ENCODE measurements at places on chromosomes 7 and 10. TPM values are rescaled to one million over a fixed set of nuclear protein-coding genes. Genes with fewer than 3 reads are reported as not detected.

KNDC1 gene
- total RNA-seq: 0.50 TPM

GRCh38 chr10:2543142-2543886 is 524.0 kb upstream of the PFKP start:
- DNase-seq: no peak

CYP26C1 gene
- total RNA-seq: not detected

DNA sequence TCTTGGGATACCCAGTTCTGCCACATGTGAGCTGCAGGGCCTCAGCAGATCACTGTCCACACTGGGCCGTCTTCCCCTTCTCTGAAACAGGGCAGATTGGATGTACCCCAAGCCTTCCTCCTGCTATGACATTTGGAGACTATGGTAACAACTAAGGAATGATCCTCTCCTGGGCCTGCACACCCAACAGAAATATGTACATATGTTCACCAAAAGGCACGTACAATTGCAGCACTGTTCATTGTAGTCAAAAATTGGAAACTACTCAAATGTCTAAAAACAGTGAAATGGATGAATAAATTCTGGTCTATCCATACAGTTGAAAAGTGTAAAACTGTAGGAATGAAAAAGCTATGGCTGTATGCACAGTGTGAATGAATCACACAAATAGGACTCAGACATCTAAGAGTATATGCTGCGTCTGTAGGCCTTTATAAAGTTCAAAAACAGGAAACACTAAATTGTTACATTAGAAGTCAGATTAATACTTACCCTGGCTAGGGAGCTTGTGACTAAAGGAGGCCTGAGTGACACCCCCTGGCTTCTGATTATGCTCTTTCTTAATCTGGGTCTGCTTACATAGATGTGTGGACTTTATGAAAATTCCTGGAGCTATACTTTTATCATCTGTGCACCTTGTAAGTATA is 16.1 kb upstream of the XPNPEP1 start:
- DNase-seq: no peak

SH2D4B gene
- not detected for total RNA-seq

DNA sequence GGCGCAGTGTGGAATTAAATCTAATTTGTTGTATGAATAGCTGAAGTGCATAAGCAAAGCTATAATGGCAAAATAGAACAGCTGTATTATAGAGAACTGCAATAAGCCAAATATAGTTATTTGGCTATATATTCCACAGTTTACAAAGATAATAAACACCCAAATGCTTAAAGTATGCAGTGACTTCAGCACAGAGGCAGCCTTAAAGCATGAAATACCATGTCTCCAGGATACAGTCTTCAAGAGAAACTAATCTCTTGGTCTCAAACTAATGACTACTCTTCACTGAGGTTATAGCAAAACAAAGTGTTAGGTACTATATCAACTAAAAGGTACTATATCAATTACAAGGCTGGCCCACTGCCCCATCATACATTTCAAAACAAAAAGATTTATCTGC is 48.0 kb downstream of the NT5C2 start:
- no peak for DNase-seq

DNA sequence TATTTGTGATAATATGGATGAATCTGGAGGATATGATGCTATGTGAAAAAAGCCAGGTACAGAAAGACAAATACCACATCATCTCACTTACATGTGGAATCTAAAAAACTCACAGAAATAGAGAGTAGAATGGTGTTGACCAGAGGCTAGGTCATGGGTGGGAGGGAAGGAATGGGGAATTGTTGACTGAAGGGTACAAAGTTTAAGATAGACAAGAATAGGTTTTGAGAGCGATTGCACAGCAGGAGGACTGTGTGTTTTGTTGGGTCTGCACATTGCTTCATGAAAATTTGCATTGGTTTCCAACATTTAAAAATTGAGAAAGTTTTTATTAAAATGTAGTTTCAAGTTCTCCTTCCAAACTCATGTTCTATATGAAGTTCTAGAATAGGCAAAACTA is 8.4 kb downstream of the SLC26A5 start:
- DNase-seq: no peak

DNA sequence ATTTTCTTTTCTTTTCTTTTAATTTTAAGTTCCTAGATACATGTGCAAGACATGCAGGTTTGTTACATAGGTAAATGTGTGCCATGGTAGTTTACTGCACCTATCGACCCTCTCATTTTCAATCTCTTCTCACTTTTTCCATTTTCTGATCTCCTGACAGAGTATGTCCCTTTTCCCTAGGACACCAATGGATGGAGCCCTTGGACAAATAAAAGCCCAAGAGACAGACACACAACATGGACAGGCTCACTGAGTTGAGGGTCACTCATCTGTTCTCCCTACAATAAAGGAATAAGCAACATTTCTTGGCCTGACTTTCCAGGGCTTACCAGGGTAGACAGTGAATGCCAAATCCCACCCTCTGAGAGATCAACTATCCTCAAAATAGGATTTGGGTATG is 15.2 kb upstream of the UBE2D1 start:
- no peak for DNase-seq

DNA sequence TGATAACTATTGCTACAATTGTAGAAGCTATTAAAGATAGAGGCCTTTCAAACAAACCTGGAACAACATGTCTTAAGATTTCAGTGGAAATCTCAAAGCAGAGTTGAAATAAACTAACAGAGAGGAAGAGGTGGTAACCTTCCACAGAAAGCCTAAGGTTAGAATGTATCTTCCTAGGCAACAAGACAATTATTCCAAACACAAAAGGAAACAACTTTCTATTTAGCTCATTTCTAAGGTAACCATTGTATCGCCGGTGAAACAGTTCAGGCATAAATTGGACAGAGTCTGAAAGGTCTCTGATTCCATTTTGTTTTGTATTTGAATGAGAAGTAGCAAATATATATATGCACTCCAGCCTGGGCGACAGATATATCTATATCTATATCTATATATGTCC is 30.7 kb upstream of the HYCC1 start:
- no peak for DNase-seq

FEZF1 gene
- not detected for total RNA-seq

DNA sequence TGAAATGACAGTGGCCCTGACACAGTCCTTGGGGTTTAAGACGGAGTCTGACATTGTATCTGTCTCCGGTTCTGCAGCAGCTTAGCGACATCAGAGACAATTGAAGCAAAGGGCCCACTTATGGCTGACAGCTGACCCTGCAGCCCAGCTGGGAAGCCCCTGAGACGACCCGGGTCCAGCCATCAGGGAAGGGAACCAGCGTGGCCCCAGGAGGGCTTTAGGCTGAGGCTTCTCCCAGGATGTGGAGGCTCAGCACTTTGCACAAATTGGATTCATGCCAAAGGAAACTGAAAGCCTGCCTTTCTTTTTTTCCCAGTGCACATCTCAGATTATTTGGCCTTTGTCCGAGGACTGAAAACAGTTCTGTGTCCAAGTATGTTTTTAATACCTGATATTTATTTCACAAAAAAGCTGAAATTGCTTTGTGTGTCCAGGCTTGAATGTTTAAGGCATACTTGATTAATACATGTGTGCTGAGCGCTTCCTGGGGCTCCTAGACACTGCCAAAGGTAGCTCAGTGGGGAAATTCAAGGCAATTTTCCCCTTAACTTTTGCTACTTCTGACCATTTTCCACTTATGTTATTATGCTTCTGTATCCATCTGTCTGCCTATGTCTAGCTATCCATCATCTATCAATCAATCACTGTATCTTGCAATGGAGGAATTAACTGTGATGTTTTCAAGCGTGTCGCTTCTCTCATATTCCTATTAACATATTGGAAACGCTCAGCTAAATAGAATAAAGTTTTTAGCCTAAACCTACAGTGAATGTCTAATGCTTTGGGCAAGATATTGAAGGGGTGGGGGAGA is 34.8 kb downstream of the KLF6 start:
- peak; percentile 68 for DNase-seq

POU6F2 gene
- total RNA-seq: 3.4 TPM

ANXA8L1 gene
- 0.51 TPM for total RNA-seq

Measured in right cardiac atrium (tissue), 5 donors.